Skin of body (tissue), 3 donors: ENCODE measurements at places on chromosomes 13 and 19.

DNA sequence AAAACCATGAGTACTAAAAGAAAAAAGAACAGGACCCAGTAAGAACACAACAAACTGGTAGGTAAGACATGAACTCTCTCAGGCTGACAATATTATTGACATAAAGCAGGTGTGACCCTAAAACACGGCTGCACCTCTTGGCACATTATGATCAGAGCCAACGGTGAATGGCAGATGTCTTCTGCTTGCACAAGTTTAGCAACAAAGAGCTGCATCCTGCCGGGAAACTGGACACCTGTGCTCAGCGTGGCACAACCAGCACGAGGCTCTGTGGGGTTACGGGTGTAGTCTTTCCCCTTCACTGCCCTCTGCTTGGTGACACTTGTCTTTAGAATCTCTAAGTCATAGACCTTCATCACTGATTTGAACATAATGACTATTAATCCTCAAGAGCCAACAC, 97.9 kb downstream of the DOCK9 start:
- DNase-seq = no peak

DNA sequence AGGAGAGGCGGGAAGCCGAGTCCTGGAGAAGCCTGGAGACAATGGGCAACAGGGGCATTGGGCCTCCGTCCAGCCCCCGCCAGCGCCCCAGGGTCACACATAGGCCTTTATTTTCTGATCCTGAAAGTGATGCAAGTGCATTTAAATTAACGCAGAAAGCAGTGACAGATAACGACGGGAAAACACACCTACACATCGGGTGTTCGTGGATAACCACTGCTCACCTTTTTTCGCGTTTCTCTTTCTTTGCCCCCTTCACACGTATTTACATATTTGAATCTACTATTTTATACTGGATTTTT, 30.4 kb upstream of the GRTP1 start:
- DNase-seq = no peak

GRCh38 chr13:71249011-71249410, 618.0 kb downstream of the DACH1 start:
- no peak for DNase-seq

DNA sequence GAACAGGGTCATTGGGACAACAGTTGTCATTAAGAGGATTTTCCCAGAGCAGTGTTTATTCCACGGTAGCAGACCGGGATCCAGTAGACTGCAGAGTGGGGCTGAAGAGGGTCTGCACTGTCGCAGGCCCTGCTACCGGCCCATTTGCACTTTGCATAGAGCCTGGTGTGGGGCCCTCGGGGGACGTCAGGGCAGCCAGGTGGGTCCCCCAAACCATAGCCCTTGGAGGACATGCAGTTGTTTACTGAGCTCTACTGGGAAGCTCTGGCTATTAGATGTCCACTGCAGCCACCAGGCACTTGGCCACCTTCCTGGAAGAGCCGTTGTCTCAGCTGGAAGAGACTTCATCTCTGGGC, 45.8 kb downstream of the SLC7A9 start:
- no peak for DNase-seq

GRCh38 chr13:99083981-99084380, 106.1 kb upstream of the DOCK9 start:
- no peak for DNase-seq

DNA sequence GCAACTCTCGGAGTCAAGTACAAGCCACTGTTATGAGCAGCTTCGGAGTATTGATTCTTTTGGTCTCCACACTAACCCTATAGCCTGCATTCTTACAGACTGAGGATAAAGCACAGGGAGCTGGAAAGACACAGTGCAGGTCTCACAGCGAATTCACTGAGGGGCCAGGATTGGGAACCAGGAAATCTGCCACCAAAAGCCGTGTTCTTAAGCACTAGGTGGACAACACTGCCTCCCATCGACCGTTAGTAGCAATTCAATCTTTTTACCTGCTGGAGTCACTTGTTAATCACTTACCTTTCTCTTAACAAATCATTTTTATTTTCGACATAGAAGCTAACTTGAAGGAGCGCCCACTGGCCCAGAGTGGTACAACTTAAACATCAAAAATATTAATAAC, 6.3 kb downstream of the PMIS2 start:
- no peak for DNase-seq

DNA sequence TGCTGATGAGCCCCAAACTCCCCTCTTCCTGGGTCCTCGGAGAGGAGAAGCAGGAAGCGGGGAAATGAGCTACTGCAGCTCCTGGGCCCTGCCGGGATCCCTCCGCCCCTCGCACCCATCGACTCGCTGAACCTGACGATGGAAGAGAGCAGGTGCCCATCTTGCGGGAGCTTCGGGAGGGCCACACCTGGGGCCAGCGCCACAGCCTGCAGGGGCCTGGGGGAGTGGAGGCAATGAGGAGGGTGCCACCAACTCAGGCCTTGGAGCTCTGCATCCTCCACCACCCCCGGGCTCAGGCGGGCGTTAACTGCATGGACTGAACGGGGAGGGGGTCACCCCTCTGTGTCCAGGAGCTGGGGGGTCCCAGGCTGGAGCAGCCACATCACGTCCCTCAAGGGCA, 8.3 kb downstream of the TCF3 start:
- no peak for DNase-seq

DNA sequence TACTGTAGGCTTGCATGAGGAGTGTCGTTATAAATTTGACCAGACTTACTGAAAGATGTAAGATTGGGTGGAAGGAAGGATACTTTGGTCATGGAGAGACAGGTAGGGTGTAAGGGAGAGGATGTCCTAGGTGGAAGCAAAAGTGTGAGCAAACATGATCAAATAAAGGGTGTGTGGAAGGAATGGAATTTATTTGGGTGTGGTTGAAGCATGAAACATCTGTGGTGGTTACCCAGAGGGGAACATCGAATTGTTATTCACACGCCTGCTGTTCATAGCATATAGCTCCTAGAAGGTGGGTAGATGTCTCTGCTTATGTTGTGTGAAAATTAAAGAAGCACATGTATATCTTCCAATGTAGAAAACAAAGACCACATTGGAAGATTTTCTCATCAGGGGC, 157.7 kb downstream of the ATP8A2 start:
- no peak for DNase-seq

- no peak for DNase-seq
These were observed 10.6 kb downstream of the ATP11A start for GRCh38 chr13:112700291-112701060.

GRCh38 chr13:112446867-112447266, 70.7 kb downstream of the SPACA7 start:
- no peak for DNase-seq

- no peak for DNase-seq
These were observed 576 bp downstream of the APBA3 start for GRCh38 chr19:3760871-3761361.

- peak; percentile 18 for DNase-seq
These were observed 1237.8 kb downstream of the SLITRK5 start for GRCh38 chr13:88908961-88909441.

DNA sequence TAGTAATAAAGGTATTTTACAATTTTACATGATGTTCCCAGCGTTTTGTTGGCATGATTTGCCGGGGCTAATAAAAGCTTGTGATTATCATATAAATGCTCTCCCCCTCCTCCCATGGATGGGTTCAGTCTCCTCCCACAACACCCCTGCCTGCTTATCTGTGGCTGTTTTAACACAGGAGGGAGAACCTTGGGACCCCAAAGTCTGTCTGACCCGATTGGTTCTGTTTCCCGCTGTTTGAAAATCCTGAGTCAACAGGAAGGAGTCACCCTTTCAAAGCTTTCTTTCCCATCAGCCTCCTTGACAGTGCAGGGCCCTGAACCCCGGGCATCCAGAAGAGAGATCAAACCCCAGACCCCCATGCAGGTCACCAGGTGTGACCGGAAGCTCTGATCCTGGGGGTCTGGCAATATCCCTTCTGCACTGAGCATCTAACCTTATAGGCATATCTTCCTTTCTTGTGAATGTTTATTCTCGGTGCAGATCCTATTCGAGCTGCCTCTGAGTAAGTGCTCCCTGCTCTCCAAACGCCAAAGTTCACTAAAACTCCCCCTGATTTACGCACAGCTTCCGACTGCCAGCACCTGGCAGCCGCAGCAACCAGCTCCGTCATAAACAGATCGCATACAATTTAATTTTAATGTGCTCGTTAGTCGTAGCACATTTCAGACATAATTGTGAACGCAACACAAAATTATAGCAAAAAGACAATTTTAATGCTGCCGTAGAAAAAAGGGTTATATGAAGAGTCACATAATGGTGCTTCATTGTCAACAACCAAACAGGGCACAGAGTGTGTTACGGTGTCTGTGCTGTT, 74.8 kb downstream of the TSHZ3 start:
- DNase-seq = no peak

DNA sequence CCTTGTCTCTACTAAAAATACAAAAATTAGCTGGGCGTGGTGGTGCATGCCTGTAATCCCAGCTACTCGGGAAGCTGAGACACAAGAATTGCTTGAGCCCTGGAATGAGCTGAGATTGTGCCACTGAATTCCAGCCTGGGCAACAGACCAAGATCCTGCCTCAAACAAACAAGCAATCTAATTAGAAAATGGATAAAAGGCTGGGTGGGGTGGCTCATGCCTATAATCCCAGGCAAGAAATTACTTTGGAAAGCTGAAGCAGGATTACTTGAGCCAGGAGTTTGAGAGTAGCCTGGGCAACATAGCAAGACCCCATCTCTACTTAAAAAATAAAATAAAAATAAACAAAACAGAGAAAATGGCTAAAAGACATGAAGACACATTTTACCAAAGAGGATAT, 77.0 kb downstream of the CAB39L start:
- no peak for DNase-seq

- no peak for DNase-seq
These were observed 818.9 kb downstream of the OLFM4 start for GRCh38 chr13:53847502-53847901.

GRCh38 chr13:98508280-98508679, 68.6 kb downstream of the STK24 start:
- no peak for DNase-seq

DNA sequence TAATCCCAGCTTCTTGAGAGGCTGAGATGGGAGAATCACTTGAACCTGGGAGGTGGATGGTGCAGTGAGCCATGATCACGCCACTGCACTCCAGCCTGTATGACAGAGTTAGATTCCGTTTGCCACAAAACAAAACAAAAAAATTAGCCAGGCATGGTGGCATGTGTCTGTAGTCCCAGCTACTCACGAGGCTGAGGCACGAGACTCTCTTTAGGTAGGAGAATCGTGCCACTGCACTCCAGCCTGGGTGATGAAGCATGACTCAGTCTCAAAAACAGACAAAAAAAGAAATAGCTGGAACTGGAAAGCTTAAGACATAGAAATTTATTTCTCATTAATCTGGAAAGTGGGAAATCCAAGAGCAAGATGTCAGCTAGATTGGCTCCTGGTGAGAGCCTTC, 20.2 kb upstream of the ZNF808 start:
- DNase-seq = no peak

GRCh38 chr13:47232516-47232915, 335.7 kb upstream of the HTR2A start:
- no peak for DNase-seq

GRCh38 chr13:98741741-98742435, 10.6 kb downstream of the SLC15A1 start:
- no peak for DNase-seq

- DNase-seq = no peak
These were observed 366.1 kb downstream of the GPC5 start for GRCh38 chr13:91764527-91764926.

- DNase-seq = peak; percentile 65
These were observed 16.0 kb upstream of the SEMA6B start for GRCh38 chr19:4575267-4576015.

DNA sequence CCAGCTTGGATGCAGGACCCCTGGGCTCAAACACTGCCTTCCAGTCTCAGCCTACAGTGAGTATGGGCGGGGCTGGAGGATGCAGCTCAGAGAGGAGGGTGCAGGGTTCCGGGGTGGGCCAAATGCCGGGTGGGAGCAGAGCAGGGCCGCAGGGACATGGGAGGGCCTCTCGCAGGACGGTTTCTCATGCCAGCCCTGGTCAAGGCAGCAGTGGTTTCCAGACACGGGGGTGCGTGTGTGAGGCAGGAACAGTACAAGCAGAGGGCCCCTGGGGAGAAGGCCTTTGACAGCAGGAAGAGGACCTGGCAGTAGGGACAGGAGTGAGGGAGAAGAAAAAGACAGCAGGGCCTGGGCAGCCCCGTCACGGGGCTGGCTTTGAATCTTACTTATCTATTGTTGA, 34.1 kb downstream of the CRTC1 start:
- DNase-seq = no peak

- peak; percentile 76 for DNase-seq
These were observed 157.6 kb downstream of the KLF5 start for GRCh38 chr13:73216381-73216831.

GRCh38 chr19:18295034-18295451, 13.6 kb upstream of the JUND start:
- DNase-seq = no peak

- no peak for DNase-seq
These were observed 21.4 kb upstream of the KBTBD6 start for GRCh38 chr13:41154042-41154441.

DNA sequence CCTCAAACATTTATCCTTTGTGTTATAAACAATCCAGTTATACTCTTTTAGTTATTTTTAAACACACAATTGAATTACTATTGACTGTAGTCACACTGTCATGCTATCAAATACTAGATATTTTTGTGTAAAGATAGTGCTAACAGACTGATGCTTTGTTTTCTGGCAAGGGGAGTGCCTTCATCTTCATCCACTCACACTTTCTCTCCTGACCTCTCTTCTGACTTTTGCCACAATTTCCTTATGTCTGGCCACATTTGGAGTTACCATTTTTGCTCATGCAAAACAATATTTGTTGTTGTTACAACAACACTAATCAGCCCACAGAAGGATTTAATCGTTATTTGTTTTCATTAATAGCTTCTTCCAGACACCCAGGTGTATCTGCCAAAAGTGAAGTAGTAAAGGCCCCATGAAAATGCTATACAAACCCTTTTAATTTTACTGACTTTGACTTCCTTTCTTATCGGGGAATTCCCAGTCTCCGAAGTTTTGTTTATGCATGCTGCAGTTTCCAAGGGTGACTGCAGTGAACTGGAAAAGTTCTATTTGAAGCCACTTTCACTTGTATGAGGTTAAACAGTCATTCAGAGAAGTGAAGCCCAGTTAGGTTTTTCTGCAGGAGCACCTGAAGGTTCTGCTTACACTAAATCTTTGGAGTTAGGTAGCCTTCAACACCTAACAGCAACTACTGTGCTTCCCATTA, 66.1 kb upstream of the FRY start:
- peak; percentile 7 for DNase-seq

DNA sequence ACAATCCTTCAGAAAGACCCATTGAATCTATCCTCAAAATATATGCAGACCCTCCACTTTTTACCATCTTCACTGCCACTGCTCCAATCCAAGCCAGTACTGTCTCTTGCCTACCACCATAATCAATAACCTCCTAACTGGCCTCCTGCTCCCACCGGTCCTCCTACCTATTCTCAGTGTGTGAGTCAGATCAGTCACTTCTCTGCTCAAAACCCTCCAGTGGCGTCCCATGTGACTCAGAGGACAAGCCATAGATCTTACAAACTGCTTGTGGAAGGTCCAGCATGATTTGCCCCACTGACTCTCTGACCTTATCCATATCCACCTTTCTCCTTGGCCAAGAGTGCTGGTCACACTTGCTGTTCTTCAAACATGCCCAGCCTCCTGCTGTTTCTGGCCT, 23.4 kb upstream of the MBNL2 start:
- DNase-seq = no peak
